Myometrial cell (primary cell): ENCODE measurements at places on chromosomes 7 and 10. TPM values are rescaled to one million over a fixed set of nuclear protein-coding genes. Genes with fewer than 3 reads are reported as not detected.

Gene C10orf62
- not detected in 2 replicates for total RNA-seq

Gene LEP
- total RNA-seq: not detected in 2 replicates

Gene SPDYE2
- not detected in 2 replicates for total RNA-seq

Gene CPA2
- 0.89 TPM in 1 of 2 replicates, not detected in the other for total RNA-seq

Gene ADAMTS14
- under 0.01 and 0.18 TPM in 2 replicates for total RNA-seq

Gene TUBAL3
- total RNA-seq: not detected in 2 replicates

Gene FRMPD2
- not detected in 2 replicates for total RNA-seq

Gene SFRP5
- not detected in 2 replicates for total RNA-seq

Gene UTF1
- total RNA-seq: not detected in 2 replicates

Gene CPVL
- total RNA-seq: 2.6 TPM in 1 of 2 replicates, not detected in the other
